Fibroblast of skin of left biceps (primary cell): ENCODE measurements at places on chromosomes 12 and 14.

DNA sequence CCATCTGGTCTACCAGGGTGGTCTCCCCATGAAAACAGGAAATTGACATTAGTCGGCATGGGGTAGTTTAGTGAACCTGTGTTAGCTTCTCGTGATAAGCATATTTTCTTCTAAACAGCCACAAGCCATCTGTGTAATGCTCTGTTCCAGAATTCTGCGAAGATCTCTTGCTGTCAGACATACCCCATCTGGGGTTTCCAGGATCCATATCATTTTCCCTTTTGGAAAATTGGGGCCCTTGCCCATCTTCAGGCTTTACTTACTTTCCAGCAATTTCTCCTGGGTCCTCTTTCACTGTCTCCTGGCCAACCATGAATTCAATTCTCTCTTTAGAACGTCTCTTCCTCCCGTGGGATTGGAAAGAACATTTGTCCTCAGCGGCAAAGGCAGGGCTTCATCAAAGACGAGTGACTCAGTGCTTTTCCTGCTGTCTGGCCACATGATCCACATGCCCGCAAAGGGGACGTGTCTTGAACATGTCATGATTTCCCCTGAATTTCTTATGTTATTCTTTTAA, 21.4 kb upstream of the NCOR2 start:
- DNase-seq: no peak

DNA sequence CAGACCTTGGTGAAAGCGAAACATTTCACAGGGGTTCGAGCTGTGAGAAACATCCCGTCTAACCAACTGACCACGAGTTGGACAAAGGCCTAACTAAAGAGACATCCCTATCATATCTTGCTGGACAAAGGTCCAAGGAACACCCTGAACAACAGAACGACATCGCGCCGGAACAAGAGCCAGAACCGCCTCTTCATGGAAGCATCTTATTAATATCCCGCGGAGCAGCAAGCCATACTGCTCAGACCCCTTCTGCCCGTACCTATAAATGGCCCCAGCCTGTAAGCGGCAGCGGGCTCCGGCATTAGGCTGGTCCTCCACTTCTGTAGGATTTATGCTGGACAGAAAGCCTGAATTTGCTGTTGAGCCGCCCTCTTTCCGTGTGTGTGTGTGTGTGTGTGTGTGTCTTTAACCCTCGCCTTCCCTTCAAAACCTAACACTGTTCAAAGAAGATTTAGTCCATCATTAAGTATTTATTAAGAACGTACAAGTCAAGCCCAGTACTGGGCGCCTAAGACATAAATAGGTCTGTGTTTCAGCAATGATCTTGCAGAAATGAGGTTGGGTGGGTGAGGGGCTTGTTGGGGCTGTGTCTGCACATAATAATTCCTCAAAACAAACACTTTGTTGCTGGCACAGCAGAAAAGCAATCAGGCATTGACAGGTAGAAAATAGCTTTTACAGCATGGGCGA, 1.9 kb downstream of the SLC6A15 start:
- no peak for DNase-seq

GRCh38 chr14:63388766-63389431, 70.2 kb upstream of the GPHB5 start:
- DNase-seq: peak; percentile 10

GRCh38 chr12:12715128-12715458, 2.1 kb upstream of the CDKN1B start:
- no peak for DNase-seq

DNA sequence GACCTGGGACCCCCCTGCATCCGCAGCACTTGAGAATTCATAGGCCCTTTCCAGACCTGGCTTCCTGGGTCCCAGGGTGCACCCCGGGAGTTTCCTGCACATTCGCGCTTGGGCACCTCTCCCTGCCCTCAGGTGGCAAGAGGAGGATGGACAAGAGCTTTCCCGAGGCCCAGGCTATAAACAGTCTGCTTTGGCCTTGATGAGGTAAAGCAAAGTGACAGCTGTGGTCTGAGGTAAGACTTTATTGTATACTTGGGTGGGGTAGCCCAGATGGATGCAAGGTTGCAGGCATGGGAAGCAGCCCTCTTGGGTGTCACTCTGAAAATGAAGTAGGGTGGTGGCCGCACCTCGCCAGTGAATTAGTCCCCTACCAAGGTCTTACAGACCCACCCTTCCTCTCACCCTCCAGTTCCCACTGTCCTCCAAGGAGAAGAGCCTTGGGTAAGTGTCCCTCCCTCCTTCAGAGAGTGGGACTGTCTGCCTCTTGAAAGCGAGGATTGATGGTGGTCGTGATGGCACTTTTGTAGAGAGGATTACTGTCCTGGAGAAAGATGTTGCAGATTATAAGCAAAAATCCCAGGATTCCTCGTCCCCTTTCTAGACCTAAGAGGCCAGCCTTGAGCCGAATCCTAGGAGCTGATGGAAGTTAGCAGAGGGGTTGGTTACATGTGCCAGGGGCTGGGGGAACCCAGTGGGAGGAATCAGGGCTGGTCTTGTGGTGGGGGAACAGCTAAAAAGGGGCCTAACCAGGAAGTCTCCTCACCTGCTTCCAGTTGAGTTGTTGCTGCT, 10.6 kb upstream of the CSAD start:
- no peak for DNase-seq

GRCh38 chr14:90281756-90282155, 25.4 kb downstream of the PSMC1 start:
- no peak for DNase-seq

- no peak for DNase-seq
Observed at GRCh38 chr12:4553943-4554342, 8.1 kb upstream of the DYRK4 start.

- DNase-seq: no peak
Observed at GRCh38 chr14:67638642-67639041, 18.9 kb downstream of the ARG2 start.

DNA sequence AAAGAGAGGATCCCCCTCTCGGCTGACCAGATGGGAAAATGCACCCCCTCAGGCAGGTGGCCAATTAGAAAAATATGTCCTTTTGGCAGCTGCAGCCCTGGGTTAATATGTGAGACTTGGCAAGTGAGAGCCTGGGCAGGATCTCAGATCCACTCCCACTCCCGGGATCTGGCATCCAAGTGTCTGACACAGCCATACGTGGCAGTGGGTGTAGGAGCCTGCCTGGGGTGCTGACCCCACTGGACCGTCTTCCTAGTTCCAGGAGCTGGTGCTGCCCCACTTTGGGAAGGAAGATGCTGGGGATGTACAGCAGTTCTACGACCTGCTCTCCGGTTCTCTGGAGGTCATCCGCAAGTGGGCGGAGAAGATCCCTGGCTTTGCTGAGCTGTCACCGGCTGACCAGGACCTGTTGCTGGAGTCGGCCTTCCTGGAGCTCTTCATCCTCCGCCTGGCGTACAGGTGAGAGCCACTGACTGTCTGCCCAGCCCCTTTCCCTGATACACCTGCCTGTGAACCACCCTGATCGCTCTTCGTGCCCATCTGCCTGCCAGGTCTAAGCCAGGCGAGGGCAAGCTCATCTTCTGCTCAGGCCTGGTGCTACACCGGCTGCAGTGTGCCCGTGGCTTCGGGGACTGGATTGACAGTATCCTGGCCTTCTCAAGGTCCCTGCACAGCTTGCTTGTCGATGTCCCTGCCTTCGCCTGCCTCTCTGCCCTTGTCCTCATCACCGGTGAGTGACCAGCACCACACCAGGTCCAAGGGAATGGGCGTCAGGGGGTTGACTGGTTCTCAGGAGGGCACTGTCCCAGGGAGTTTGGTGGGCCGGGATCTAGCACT, 5.8 kb downstream of the NR4A1 start:
- DNase-seq: no peak

GRCh38 chr12:13404111-13404628, 207.6 kb downstream of the EMP1 start:
- DNase-seq: no peak

DNA sequence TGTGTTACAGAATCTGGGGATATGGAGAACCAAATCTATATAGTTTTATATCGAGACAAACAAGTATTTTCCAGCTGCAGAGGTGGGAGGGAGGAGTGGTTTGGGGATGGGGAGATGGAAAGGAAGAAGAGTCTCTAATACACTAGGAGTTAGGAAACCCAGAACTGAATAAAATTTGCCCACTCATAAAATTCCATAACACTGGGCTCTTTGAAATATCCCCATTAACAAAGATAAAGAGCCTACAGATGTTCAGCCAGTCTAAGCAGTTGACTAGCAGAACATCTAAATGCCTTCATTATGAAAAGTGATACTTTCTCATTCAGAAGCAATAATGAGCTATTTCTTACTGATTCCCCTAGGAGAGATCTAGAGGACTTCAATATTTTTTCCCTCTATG, 151.7 kb upstream of the GZMB start:
- no peak for DNase-seq

DNA sequence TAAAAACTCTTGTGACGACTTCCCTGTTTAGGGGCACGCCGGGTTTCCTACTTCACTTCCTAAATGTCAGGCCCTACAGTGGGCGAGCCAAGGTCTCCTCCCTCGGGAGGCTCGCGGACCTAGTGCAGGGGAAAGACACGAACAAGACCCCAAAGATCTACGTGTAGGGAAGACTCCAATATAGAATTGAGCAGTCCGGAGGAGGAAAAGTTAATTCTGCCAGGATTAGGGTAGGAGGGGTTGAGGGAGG, 564 bp downstream of the ATXN3 start:
- no peak for DNase-seq

DNA sequence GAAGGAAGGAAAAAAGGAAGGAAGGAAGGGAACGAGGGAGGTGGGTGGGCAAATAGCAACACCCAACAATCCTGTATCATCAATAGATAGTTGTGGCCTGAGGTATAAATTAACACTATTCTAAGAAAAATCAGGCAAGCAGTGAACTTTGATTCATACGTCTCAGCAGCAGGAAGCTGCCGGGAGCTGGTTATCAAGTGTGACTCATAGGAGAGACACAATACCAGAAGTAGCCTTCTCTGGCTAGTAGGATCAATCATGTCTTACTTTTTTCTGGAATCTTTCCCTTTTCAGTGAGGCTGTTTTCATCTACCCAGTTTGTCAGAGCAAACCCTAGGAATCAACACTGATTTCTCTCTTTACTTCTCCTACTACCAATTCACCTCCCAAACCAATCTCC, 780.5 kb downstream of the NRXN3 start:
- DNase-seq: no peak

GRCh38 chr12:103571286-103571685, 15.8 kb upstream of the STAB2 start:
- no peak for DNase-seq

DNA sequence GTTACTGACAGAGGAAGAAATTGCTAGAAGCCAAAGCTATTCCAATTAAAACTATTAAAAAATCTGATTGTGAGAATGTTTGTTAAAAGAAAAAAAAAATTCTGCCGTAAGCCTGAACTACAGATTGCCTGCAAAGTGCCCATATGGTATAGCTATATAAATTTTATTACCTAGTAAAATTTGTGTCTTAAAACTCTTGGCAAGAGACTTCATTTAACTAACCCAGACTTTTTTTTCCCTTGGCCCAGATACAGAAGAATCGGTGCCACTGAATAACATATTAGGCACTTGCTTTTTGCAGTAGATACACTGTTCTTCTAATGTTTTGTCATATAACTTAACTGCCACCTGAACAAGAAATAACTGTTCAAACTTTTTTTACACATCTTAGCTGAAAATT, 125.5 kb downstream of the RPS29 start:
- no peak for DNase-seq

DNA sequence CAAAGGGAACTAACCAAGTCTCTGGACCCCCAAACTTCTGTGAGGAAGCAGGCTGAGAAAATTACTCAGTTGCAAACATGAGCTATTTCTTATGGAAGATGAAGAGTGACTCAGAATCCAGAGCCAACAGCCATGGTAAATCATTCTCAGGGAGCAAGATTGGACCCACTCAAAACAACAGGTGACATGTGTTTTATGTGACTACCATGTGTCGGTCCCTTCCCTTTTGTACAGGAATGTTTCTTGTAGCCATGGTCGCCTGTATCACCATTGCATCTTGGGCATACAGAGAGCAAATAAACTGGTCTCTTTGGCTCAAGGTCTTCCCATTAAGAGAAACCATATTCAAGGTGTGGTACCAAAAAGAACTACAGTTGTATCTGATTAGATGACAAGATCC, 75.4 kb upstream of the COCH start:
- DNase-seq: no peak

DNA sequence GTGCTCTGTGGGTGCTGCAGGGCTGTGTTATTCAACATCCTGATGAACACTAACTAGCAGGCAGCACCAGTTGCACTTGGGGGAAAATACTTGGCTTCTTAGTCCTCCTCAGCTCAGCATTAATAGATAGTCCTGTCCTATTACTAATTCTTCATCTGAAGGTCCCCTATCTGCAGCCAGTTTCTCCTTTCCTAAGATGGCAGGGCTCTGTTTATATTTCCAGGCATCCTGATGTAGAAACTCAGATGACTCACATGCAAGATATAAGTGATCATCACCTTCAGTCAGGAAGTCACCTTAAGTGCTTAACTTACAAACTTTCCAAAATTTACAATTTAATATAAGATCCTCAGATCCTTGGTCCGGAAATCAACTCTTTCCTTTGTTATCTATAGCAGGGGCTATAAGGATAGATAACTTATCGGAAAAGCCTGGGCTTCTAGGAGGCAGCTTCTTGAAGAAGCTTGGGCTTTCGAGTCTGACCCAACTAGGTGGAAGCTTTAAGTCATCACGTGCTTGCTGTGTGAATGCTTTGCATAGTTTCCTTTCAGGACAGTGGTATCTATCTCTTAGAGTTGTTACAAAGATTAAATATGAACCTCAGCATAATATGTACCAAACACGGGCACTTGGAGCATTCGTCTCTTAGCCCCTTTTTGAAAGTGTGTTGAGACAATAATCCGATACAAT, 181.0 kb upstream of the GRIP1 start:
- no peak for DNase-seq

GRCh38 chr12:43099691-43100163, 452.3 kb downstream of the ADAMTS20 start:
- no peak for DNase-seq

DNA sequence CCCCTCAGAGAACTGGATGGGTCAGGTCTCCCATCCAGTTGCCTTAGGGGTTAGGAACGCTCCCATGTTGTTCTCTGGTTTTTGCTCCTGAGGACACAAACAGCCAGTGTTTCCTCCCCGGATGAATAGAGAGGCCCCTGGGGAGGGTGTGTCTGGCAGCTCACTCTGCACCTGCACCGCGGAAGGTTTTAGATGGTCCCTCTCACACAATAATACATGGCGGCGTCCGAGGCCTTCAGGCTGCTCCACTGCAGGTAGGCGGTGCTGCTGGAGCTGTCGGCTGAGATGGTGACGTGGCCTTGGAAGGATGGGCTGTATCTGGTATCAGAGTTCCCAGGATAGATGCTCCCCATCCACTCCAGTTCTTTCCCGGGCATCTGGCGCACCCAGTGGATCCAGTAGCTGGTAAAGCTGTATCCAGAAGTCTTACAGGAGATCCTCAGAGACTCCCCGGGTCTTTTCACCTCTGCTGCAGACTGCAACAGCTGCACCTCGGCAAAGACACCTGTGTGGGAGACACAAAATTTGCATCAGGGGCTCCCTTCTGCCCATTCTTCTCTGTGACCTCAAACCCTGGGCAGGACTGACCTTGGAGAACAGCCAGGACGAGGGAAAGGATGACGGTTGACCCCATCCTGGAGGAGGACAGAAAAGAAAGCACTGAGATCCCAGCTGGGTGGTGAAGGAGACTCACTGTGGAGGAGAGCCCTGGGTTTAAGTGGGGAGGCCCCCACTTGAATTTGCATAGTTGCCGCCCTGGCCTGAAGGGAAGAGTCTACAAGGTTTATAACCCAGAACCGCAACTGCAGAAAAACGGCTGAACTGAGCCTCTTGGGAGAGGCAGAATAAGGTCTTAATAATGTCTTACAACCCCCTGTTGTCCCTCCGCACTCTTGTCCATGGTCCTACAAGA, 1324.8 kb downstream of the TMEM121 start:
- DNase-seq: no peak
